ENCODE measurements at places on chromosomes 3 and 15.

DNA sequence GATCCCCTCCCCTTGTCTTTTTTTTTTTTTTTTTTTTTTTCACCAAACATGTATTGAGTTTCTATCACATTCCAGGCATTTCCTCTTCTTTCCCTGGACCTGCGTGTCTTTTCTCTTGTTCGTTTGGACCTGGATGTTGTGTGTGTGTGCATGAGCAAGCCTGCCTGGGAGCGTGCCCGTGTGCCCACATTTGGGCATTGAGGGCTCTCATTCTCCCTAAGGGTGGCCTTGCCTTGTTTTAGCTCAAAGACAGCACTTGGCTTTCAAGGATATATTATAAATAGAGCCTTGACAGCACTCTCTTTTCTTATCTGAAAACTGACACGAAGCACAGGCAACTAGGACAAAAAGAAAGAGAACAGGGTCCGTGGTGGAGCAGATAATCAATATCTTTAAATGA lies 39.0 kb upstream of the SLC25A26 start:
- DNase-seq, result no peak

GRCh38 chr15:41659855-41660234 lies 360 bp upstream of the MGA start:
- no peak for DNase-seq

GRCh38 chr3:72591522-72592421 lies 256.5 kb downstream of the SHQ1 start:
- DNase-seq, result peak; percentile 84

DNA sequence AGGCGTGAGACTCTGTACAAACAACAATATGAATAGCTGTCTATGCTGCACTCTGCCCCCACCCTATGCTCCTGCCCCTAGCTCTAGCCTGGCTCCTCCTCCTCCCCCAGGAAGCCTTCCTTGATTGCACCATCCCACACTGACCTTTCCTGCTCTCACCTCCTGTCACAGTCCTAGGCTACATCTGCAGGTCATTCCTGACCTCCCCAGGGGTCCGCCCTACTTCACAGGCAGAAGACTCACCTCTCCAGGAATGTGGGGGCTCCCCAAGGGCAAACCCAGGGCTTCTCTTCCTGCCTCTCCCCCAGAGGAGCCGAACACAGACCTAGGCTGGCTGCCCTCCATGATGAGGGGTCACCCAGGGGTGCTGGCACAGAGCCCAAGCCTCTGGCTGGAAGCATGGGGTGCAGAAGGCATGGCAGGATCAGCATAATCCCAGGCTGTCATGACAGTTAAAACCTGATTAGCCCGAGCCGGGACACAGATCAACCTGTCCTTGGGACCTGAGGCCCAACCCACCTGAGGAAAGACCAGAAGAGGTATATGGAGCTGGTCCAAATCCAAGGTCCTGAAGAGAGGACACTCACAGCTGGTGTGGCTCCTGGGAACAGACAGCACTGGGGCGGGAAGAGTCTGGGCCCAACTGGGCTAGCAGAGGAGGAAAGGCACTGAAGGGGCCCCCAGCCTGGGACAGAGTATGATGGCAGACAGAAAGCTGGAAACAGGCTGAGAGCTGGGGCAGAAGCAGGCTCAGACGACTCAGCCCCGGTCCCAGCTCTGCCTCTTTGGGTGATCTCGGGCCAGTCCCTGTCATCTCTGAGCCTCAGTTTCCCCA lies 5.9 kb downstream of the SEMA7A start:
- no peak for DNase-seq

DNA sequence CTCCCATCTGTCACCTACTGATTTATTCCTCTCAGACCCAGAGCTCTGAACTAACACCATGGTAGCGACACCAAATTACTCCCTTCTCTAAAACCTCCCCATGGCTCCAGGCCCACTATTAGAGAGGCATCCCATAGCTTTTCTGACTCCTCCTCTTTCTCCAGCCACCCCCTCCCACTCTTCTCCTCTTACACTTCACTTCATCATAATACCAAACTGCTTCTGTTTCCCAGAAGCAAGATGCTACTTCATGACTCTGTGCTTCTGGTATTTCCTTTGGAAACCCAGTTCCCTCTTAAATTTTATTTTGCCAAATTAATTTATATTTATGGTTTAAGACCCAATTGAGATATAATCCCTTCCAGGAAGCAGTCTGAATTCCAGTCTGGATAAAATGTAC lies 465.1 kb upstream of the PDZRN3 start:
- no peak for DNase-seq

DNA sequence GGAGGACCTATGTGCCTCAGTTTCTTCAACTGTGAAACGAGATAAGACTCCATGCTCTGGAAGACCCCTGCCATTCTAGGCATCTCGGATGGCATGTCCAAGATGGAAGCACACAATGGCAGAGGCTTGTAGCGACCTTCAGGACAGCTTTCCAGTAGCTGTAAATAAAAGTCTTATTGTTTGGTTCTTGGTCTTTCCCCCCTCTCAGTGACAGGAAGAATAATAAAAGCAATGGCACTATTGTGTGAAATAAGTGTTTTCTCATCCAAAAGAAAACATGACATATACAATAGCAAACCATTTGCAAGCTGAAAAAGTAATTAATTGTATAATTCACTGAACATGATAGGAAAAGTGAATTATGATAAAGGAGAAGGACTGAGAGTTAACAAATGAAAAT lies 32.5 kb upstream of the CD47 start:
- no peak for DNase-seq

DNA sequence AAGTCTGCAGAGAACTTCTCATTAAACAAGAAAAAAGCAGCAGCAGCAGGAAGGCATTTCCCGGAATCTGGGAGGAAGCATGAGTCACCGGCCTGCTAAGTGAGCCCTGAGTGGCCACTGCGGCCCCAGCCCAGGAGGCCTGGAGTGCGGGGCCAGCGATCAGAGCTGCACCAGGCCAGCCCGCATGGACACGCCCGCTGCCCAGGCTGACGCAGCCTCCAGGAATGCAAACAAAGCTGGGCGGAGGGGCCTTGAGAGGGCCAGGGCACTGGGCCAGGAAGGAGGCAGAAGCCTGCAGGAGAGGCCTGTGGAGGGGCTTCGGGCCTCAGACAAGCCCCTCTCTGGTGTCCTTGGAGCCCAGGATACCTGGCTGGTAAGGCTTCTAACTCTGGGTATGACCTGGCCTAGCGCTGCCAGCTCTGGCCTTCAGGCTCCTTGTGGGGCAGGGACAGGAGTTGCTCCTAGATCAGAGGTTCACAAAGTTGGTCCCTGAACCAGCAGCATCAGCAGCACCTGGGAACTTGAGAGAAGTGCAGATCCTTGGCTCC lies 101.2 kb downstream of the SMAD6 start:
- peak; percentile 95 for DNase-seq

- DNase-seq, result peak; percentile 76
These were observed 14.9 kb downstream of the LIPH start for GRCh38 chr3:185537369-185537970.

GRCh38 chr3:79041621-79042020 lies 726.2 kb downstream of the ROBO1 start:
- DNase-seq, result no peak

DNA sequence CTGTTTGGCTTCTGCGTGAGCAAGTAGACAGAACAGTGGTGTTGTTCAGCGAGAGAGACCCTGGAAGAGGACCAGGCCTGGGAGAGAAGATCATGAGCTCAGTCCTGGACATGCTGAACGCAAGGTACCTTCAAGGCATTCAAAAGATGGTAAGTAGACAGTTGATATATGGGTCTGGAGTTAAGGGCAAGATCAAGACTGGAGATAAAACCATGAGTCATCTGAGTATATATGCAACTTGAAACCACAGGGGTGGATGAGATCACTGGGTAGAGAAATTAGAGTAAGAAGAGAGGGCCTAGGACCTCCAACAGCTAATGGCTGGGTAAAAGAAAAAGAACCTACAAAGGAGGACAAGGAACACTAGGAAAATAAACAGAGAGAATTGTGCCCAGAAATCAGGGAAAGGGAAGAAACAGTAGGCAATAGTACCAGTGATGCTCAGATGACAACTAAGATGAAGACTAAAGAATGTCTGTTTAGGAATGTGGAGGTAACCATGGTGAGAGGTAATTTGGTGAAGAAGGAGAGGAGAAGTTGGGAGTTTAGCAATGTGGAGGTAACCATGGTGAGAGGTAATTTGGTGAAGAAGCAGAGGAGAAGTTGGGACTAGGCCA lies 343.2 kb upstream of the ADAMTS9 start:
- peak; percentile 3 for DNase-seq

DNA sequence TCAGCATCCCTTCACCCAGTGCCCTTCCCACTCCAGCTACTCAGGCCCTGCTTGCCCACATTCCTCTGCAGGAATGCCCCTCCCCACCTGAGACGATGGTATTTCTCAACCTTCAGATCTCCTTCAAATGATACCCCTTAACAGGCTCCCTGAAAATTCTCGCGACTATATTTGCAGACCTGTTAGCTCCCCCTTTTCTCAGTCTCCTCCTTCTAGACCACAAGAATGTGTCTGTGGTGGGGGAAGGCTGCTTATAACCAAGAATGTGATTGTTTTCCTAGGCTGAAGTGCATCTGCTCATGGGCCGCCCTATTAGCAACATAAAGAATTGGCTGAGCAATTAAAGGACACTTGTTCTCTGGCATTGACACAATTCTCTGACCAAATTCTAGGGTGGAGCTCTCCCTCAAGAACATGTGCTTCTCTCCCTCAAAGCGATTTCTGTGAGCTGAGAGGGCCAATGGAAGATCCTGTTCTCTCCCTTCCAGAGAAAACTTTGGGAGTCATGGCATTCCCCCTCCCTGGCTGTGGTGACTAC lies 19.1 kb upstream of the LIMD1 start:
- DNase-seq, result no peak

DNA sequence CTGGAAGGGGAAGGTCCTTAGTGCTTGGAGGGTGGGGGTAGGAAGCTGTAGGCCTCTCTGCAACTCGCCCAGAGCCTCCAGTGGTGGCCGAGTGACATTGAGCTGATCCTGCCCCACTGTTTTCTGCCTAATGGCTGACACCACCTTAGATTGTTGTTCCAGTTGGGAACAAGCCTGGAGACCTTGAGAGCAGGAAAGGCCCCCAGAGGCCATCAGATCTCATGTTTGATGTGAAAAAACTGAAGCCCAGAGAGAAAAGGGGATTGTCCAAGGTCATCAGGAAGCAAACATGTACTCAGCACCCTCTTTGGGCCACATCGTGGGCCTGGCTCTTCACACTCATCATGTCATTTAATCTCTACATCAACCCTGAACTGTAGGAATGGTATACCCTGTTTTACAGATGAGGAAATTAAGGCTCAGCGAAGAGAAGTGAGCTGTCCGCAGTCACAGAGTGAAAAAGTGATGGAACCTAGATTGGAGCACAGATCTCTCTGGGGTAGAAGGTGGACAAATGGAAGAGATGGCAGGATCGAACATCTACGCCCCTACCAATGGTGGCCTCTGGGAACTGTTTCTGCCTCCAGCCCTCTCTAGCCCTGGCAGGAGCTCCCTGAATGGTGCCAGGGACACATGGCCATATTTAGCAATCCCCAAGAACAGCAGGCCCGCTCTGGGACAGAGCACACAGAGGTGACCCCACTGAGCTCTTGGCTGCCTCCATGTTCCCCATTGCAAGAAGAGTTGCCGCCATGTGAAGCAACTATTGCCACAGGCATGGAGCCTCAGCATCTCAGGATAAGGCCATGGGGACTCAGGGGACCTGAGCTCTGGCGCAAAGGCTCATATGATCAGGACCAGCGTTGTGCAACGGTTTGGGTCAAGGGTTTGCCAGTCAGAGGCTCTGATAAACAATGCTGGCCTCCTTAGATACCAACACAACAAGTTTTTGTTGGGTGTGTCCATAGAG lies 31.6 kb upstream of the TSEN2 start:
- DNase-seq, result no peak

- DNase-seq, result no peak
These were observed 3.4 kb downstream of the LRIG1 start for GRCh38 chr3:66497288-66497984.

DNA sequence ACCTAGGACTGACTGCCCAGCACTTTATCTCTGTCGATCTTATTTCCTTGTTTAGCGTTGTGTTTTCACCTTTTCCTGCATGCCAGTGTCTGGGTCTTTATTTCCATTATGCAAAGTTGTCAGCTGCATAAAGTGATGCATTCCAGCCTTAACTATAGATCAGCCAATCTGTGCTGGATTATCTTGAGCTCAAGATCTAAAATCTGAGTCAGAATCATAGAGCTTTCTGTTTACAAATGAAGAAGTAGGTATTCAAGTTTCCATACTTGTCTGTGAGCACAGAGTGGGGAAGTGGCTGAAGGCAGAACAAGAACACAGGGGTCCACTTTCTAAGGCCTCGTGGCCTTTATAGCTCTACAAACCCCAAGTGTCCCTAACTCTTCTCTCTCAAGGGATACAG lies 82.4 kb upstream of the PLCL2 start:
- DNase-seq, result no peak

DNA sequence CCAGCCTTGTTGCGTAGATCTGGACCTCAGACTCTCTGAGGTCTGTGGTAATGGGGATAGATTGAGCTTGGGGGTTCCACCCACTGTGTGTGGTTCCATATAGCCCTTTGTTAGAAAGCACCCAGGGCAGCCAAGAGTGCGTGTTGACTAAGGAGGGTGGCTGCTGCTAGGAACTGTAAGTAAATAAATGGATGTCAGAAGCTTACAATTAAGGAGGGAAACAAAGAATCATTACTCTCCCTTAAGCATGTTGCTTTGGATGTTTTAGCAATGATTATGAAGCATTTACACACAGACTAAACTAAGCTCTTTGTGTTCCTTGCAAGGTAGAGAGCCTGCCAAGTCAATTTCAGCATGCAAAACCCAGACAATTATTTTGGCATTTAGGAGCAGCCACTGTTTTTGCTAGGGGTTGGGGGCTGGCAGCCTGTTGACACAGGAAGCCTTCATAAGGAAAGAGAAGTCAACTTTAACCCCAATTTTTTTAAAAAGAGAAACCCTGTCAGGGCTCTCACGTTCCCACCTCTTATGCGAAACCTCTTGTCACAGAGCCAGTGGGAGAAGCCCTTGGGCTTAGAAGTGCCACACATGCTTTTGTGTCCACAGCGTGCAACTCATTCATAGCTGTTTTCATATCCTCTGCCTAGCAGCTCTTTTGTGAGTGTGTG lies 127.8 kb downstream of the CMSS1 start:
- DNase-seq, result no peak

DNA sequence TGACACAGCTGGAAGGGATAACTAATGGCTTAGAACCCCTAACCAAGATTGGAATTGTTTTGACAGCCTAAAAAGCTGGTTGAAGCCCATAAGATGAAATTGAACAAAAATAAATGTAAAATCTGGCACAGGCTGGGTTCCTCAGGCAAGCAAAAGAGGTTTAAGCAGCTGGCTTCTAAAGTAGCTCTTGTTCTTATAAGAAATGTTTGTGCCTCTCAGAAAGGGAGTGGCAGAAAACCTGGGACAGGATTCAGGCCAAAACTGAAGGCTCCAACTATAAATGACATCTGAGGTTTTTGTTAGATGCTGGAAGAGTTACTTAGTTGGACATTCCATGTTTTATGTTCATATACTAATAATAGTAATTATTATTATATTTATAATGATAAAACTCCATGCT lies 378.3 kb downstream of the CNTN4 start:
- no peak for DNase-seq

- no peak for DNase-seq
These were observed 30.1 kb upstream of the NANOGP8 start for GRCh38 chr15:35115155-35115725.

DNA sequence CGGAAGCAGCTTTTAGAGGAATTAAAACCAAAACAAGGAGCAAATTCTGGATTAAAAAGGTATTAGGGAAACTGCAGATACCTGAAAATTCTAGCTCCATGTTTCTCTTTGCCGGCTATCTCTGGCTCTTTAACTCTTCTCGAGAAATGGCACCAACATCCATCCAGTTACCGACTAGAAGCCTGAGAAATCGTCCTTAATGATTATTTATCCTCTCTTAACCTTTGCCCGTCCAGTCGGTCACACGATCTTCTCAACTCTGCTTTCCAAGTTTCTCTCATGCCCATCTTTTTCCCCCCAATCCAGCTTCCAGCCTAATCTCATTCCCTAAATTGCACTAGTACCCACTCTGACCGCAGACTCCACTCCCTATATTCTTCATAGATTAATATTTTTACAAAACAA lies 596 bp upstream of the SGO1 start:
- DNase-seq, result no peak
